ENCODE measurements at places on chromosomes 13 and 19.

DNA sequence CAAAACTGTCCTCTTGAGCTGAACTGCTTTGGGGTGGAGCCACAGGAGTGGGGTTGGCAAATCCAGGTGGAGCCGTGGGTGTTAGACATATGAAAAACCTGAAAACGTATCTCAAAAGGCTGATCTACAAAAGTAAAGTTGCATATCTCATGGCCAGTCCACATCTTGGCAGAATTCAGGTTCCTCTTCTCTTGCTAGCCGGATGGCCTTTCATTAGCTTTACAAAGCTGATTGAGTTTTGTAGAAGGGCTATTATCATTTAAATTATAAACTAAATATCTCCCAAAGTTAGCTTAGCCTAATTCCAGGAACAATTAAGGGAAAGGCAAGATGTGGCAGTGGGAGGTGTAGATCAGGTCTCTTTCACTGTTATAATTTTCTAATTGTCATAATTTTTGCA is 1427.7 kb downstream of the EFNB2 start:
- no peak for DNase-seq

- no peak for DNase-seq
Measured at GRCh38 chr19:30084390-30084819, 142.4 kb downstream of the URI1 start.

DNA sequence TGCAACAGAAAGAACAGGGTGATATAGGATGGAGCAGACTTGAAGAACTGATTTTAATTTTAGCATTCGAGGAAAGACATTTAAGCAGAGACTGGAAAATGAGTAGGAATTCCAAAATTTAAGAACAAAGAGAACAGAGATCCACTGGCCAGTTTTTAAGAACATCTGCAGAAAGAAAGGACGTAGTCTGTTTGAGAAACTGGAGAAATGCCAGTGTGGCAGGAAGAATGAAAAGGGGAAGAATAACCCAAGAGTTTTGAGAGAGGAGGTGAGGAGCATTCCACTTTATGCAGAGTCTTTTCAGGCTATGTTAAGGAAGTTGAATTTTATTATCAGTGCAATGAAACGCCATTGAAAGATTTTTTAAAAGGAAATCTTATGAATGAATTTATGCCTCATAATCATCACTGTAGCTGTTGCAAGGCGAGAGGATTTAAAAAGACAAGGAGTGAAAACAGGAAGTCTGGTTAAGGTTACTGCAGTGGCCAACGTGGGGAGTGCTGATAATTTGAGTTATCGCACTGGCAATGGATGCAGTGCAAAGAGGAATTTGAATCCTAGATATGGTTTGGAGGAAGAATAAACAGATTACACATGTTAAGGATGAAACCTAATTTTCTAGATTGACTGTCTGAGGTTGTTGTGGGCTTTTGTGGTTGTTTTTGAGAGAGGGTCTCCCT is 253.8 kb downstream of the DACH1 start:
- no peak for DNase-seq

- no peak for DNase-seq
Measured at GRCh38 chr13:38415233-38415632, 65.6 kb downstream of the UFM1 start.

- no peak for DNase-seq
Measured at GRCh38 chr13:29953542-29953941, 103.1 kb upstream of the UBL3 start.

DNA sequence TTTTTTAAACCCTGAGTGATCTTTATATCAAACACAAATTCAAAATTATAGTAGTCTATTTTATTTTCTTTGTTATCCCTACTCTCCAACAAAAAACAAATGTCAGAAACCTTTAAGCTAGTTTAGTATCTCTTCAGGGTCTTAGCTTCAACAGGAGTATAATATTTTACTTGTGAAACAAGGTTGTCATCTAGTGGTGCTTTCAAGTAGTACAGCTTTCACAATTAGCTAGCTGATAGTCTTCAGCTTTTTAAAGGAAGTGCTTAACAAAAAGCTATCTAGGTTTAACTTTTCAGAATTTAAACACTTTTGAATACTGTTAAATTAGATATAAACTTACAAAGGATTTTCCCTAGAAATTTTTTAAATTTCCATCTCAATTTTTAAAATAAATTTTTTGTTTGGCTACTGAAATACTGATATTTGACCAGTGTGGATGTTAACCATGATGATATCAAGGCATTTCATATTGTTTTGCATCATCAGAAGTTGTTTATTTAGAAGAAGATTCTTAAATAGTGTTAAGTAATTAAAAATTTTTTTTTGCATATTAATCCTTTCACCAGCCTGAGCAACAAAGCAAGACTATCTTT is 34.2 kb downstream of the TDRD3 start:
- no peak for DNase-seq

DNA sequence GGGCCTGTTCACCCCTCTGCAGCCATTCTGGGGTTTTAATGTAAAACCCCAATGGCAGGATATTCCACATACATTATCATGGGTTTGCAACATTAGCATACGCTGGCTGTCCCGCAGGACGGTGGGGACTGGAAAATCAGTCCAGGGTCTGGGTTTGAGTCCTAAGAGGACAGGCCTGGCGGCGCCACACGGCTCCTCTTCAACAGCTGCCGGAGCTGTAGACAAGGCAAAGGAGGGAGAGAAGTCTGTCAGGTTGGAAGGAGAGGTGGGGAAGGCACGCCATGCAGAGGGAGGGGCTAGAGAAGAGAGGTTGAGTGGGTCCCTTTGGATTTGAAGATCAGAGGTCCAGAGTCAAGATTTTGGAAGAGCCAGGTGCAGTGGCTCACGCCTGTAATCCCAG is 11.9 kb downstream of the NFKBID start:
- no peak for DNase-seq

DNA sequence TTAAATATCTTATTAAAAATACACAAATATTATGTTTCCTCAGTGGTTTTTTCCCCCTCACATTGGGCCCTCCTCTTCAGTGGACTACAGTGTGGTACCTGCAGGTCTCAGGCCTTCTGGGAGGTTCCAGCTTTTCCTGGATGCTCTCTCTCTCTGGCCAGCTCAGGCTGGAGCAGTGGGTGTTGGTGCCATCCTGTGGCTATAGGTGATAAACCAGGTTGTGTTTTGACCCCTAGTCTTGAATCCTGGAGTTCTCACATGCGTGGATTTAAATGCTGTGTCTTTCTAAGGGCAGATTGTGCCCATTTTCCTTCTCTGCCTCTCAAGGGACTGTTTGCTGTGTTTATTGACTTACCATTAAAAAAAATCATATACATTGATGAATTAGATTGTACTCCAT is 41.2 kb upstream of the ZNF527 start:
- DNase-seq: no peak

DNA sequence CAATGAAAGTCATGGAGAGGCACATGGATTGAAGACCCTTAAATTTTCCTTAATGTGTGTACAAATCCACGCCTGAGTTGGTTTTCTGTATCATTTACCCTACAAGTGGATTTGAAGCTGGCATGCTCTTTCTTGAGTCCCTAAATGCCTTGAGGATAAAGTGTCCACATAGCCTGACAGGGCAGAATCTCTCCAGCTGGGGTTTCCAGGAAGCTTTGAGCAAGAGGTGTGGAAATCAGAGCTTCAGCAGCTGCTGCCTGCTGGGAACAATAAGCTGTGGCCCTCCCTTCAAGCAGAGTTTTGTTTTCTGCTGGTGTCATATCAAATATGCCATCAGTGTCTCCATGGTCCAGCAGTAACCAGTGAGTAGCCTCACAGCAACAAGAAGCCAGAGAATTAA is 120.3 kb upstream of the SERTM1 start:
- DNase-seq: no peak

- DNase-seq: no peak
Measured at GRCh38 chr13:111398715-111399299, 78.4 kb downstream of the TEX29 start.

- no peak for DNase-seq
Measured at GRCh38 chr13:51993713-51994112, 17.5 kb downstream of the ATP7B start.

DNA sequence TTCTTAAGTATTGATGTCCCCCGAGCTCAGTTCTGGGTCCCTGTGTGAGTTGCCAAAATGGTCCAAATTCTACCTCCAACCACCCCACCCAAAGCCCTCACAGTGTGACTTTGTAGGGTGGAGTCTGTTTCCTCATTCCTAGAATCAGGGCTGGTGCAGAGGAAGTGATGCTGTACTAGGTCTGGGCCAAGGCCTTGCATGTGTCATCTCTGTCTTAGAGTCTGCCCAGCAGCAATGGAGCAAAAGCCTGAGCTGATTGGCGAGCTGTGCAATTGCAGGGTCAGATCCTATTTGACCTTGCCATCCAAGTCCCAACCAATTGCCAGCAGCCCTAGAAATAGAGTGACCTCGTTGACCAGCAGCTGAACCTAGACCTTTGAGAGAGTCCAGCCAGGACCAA is 97.0 kb upstream of the ANKRD10 start:
- no peak for DNase-seq

GRCh38 chr13:91816263-91816807 is 417.9 kb downstream of the GPC5 start:
- no peak for DNase-seq

DNA sequence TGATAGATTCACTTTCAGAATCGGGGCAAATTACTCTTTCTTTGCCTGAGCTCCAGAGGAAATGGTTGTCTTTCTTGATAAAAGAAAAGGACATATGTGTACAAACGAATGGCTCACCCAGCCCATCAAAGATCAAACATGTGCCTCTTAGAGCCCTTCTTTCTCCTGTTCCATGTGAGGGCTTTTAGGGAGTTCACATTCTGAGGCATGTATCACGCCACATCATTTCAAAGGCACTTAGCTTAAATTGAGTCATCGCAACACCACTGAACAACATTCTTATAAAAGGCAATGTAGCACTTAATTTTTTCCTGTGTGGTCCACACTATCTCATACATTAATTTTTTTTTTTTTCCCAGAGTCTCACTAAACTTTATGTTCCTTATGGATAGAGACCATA is 521.0 kb downstream of the SUCLA2 start:
- no peak for DNase-seq

DNA sequence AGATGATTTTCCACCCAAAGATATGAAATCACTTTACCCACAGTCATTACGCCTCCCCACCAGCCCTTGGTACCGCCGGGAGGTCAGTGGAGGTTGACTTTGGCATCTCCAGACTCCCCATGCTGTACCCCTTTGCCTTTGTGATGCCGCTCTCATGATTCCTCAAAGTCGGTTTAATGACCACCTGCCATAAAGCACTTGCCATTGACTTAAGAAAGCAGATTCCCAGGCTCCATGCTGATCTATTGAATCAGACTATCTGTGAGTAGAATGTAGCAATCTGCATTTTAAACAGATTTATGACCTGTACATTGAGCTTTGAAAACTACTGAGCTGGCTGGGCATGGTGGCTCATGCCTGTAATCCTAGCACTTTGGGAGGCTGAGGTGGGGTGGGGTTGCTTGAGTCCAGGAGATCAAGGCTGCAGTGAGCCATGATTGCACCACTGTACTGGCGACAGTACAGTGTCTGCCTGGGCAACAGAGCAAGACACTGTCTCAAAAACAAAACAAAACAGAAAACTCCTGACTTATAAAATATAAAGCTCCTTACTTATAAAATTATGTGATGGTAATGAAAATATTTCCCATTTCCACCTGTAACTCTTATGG is 235.2 kb downstream of the KLF5 start:
- no peak for DNase-seq

GRCh38 chr19:18319591-18320135 is 3.2 kb downstream of the LSM4 start:
- DNase-seq: no peak

- DNase-seq: peak; percentile 43
Measured at GRCh38 chr19:2097203-2097885, 629 bp downstream of the IZUMO4 start.

GRCh38 chr13:75432811-75433244 is 49.1 kb downstream of the TBC1D4 start:
- no peak for DNase-seq

- no peak for DNase-seq
Measured at GRCh38 chr13:36543671-36544070, 111.4 kb downstream of the CCNA1 start.

- no peak for DNase-seq
Measured at GRCh38 chr13:79090552-79091124, 315.4 kb downstream of the RBM26 start.

GRCh38 chr13:65302691-65303090 is 1927.4 kb downstream of the PCDH9 start:
- no peak for DNase-seq

- no peak for DNase-seq
Measured at GRCh38 chr19:39677961-39678889, 22.5 kb downstream of the LGALS16 start.

DNA sequence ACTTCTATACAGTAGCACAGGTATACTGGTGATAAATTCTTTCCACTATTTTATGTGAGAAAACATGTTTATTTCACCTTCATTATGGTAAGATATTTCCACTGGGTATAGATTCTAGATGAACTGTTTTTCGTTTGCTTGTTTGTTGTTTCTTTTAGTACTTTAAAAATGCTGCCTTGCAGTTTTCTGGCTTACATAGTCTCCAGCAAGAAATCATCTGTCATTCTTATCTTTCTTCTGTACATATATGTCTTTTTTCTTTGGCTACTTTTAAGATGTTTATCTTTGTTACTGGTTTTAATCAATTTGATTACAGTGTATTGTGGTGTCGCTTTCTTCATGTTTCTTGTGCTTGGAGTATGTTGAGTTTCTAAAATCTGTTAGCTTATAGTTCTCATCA is 333.3 kb upstream of the HTR2A start:
- DNase-seq: no peak

- no peak for DNase-seq
Measured at GRCh38 chr19:17725422-17726078, 6.3 kb downstream of the MAP1S start.

DNA sequence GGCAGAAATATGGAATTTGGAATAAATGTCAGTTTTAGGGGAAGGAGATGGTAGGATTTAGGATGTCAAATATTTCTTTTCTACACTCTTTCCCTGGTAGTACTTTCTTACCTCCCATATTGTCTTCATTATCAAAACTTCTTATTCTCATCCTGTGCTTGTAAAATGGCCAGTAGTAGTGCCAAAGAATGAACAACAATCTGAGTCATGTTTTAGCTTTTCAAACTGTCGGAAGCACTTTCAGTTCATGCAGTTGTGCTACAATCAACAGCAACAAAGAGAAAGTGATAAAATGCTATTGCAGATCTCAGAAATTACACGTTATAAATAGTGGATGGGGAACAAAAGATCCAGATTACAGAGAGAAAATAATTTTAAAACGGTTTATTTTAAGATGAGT is 193.7 kb upstream of the RXFP2 start:
- no peak for DNase-seq

- no peak for DNase-seq
Measured at GRCh38 chr13:27126859-27127258, 44.8 kb downstream of the USP12 start.

Measured in stimulated activated CD4-positive, alpha-beta T cell treated with anti-CD3 and anti-CD28 coated beads, Interleukin-1b, Interleukin-23, amount 100 ng/mL, for 4 hours (primary cell).